ENCODE measurements at places on chromosomes 3 and 15.

DNA sequence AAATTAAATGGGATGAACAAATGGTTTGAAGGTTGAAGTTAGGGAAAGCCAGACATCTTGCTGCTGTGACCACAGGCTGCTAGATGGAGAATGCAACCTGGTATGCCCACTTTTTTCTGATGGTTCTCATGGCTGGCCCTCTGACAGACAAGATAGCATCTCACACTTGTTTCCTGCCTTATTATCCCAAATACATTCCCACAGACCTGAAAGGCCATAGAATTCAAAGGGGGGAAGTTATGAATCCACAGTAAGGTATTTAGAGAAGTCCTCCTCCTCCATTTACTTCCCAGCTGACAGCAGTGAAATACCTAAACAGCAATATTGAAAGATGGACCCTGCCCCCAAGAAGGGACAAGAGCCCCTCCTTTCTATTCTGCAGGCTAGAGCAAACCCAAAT lies 32.4 kb downstream of the LEO1 start:
- no peak for DNase-seq

DNA sequence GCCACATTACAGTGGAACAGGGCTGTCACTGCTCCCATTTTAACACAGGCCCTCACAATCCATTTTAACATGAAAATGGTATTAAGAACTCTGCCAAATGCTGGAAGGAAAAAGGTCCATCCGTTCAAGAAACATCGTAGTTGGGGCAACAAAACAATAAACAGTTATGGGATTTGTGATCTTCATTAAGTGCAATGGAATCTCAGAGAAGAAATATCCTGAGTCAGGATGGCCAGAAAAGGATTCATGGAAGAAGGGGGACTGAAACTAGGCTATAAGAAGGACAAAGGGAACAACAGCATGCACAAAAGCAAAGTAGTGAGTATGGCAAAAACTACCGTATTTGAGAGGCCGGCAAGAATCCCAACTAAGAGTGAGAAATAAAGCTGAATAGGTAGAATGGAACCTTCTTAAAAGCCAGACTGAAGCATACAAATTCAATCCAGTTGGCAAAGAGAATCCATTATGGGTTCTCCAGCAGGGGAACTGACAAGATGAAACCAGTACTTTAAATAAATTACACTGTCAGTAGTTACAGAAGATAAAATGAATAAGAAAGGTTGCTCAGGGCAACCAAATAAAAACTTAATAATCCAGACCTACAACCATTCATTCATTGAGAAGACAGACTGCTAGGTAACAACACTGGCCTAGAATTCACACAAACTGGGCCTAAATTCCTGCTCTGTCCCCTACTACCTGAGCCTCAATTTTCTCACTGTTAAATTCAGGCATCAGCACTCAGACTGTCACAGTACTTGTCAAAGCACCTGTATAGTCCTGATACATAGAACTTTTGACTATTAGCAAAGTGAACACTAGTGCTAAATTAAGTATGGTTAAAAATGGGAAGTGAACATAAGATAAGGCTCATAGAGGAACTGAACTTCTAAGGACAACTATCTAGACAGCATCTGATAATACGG lies 6.3 kb downstream of the TBL1XR1 start:
- DNase-seq = no peak

GRCh38 chr3:36988356-36988755 lies 4.6 kb downstream of the EPM2AIP1 start:
- no peak for DNase-seq

DNA sequence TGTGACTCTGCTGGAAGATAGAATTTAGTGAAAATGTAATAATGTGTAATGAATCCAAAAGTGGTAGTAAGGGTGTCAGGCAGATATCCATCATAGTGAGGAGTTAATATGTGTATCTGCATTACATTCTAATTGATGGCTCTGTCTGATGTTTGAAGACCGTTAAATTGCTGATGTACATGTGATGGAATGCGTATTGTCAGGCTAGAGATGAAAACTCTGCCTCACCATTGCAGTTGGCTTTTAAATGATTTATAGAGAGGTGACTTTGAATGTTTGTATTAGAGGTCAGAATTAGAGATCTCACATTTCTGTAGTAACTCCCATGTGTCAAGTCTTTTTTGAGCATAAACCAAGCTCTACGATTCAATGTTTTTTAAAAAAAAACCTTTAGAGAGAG lies 234.6 kb downstream of the NAALADL2 start:
- no peak for DNase-seq

DNA sequence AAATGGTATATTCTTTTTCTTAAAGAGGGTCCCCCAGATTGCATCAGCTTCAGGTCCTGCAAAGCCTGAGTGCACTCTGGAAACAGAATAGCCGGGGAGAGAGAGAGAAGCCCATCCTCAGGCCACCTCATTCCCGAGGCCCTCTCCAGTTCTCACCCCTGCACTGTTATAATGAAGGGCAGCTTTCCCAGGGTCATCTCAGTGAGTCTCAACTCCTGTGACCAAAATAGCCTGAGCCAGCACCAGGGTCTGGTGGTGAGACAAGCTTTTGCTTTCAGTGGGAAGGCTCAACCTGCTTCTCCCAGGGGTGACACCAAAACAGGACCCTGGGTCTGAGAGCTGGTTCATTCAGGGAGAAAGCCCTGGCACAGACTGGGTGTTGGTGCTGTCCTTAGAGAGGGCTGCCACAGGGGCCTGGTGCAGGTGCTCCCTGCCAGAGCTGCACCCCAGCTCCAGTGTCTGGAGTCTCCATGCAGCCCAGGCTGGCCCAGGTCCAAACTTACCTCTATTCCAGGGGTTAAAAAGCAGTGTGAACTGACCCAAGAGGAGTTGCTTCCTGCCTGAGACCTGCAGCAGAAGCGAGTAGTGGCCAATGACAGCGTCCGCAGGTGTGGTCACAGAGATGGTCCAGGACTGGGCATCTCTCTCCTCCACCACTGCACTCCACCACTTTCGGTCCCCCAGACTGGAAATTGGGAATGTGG lies 6.1 kb downstream of the EPB42 start:
- no peak for DNase-seq

GRCh38 chr3:16474920-16475319 lies 38.6 kb downstream of the RFTN1 start:
- no peak for DNase-seq

DNA sequence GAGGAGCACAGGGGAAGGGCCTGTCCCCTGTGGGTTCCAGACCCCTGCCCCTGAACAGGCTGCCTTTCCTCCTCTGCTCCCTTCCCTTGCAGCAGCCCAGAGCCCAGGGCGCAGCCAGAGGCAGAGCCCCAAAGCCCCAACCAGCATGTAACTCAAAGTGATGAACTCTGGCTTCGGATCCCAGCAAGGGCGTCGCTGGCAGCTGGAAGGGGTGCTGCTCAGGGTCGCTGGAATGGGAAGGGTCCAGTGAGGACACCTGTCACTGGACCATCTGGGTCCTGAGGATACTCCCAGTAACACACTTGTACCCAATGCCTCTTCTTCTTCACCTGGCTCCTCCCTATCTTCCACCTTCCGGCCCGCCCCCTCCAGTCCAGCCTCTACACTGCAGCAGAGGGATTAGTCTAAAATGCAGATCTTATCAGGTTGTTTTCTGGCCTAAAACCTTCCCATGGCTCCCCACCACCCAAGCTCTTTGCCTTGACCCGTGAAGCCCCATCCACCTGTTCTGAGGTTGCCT lies 64.0 kb downstream of the SLC6A1 start:
- DNase-seq = no peak

GRCh38 chr3:189272500-189273119 lies 100.8 kb downstream of the TPRG1 start:
- DNase-seq = no peak

DNA sequence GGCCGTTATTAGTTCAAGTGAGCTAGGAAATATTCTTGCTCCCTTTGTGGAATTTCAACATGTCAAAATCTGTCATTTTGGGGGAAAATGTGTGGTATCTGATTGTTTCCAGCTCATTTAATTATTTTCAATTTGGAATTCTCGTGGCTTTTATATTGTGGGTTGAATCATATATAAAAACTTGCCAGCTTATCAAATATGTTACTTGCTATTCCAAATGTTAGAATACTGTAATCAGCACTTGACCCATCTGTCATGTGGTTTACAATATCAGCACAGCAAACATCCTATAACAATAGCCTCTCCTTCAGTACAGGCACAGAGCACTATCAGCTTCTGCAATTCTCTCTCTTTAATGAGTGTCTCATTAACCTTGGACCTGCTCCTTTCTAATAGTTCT lies 130.2 kb upstream of the FEZF2 start:
- DNase-seq = no peak

GRCh38 chr3:196813903-196814302 lies 53.8 kb upstream of the SENP5 start:
- DNase-seq = no peak

- DNase-seq = no peak
These were observed 162.5 kb upstream of the SOX2 start for GRCh38 chr3:181549266-181549665.

- no peak for DNase-seq
These were observed 156.8 kb upstream of the UBE2E1 start for GRCh38 chr3:23648996-23649395.

GRCh38 chr15:46753946-46754345 lies 963.4 kb upstream of the SEMA6D start:
- no peak for DNase-seq

- no peak for DNase-seq
These were observed 48.9 kb upstream of the ZDHHC23 start for GRCh38 chr3:113898892-113899291.

DNA sequence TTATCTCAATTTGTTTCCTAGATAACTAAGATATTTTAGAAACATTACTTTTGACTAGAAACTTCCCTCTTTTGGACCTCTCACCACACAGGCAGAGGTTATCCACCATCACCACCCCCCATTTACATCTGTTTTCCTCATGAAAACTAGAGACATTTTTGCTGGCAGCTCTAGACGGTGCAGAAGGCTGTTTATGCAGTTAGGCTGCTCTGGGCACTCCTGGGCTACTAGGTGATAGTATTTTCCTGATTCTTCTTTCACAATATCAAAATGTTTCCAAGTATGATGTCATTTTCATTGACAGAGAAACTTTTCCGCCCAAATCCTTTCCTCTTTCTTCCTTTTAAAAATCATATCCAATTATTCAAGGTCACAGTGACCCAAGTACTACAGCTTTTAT lies 67.1 kb downstream of the PLOD2 start:
- no peak for DNase-seq

DNA sequence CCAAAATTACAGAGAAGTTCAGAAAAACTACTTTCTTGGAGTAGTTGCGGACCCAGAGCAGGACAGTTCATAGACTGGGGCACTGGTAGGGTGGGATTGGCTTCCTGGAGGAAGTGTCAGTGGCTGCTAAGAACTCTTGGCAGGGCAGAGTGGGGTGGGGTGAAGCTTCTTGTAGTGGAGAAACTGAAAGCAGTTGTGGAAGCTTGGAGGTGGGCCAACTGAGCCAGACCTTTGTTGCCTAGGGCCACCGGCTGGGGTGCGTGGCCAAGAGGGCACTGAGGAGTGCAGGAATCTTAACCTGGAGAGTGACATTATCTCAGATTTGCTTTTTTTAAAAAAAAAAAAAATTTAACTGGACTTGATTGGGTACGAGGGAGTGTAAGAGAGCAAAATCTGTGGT lies 3.1 kb downstream of the KAT2B start:
- DNase-seq = no peak

GRCh38 chr15:74960995-74961588 lies 4.5 kb upstream of the RPP25 start:
- no peak for DNase-seq

- DNase-seq = no peak
These were observed 75.9 kb upstream of the RASGRF1 start for GRCh38 chr15:79166311-79166955.

GRCh38 chr15:25714538-25714840 lies 148.6 kb downstream of the ATP10A start:
- DNase-seq = no peak

- no peak for DNase-seq
These were observed 61.3 kb downstream of the CORO2B start for GRCh38 chr15:68639926-68640600.

DNA sequence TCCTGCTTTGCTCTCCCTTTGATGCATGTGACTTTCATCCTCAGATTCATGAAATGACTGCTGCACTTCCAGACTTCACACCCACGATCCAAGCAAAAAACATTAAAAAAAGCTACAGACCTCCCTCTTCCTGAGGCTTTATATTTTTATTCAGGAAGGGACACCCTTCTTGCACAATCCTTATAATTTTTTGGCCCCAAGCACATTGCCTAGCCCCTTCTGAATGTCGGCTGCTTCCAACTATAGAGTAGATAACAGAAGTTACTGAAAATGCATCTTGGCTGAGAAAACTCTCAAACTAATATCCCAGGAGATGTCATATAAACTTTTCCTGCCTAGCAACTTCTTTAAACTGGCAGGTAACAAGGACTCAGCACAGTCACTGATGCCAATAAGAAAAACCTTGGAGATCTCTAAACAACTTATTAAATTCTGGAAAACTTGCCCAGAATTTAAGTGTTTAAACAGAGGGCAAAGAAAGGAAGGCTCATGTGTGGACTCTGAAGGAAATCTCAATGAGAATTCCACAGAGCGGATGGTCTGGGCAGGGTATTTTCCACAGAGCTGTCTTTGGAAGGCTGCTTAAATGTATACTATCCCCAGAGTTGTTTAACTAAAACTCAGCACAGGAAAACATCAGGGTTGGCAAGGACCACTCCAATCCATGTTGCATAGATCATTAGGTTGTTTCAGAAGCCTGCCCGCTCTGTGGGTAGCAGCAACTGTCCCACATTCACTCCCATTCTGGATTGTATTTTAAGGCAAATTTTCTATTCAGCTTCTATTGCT lies 746.8 kb upstream of the LMCD1 start:
- no peak for DNase-seq

DNA sequence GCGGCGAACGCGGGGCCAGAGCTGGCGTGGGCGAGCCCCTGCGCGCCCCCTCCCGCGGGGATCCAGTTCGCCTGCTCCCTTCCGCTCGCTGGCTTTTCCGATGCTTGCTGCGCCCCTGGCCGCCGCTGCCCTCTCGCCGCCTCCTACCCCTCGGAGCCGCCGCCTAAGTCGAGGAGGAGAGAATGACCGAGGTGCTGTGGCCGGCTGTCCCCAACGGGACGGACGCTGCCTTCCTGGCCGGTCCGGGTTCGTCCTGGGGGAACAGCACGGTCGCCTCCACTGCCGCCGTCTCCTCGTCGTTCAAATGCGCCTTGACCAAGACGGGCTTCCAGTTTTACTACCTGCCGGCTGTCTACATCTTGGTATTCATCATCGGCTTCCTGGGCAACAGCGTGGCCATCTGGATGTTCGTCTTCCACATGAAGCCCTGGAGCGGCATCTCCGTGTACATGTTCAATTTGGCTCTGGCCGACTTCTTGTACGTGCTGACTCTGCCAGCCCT lies 721 bp downstream of the P2RY1 start:
- DNase-seq = no peak

- DNase-seq = no peak
These were observed 32.1 kb downstream of the RBMS3 start for GRCh38 chr3:29312960-29313452.

GRCh38 chr3:38094999-38095398 lies 41.9 kb downstream of the ACAA1 start:
- no peak for DNase-seq

GRCh38 chr15:52440414-52440813 lies 88.3 kb downstream of the MYO5A start:
- peak; percentile 18 for DNase-seq

- DNase-seq = no peak
These were observed 79.8 kb upstream of the PFN2 start for GRCh38 chr3:150050510-150050909.

- no peak for DNase-seq
These were observed 17.4 kb downstream of the LRIG1 start for GRCh38 chr3:66483409-66483906.

- no peak for DNase-seq
These were observed 9.3 kb downstream of the ZPLD1 start for GRCh38 chr3:102444101-102444500.
